ENCODE measurements at places on chromosomes 5 and 9.

DNA sequence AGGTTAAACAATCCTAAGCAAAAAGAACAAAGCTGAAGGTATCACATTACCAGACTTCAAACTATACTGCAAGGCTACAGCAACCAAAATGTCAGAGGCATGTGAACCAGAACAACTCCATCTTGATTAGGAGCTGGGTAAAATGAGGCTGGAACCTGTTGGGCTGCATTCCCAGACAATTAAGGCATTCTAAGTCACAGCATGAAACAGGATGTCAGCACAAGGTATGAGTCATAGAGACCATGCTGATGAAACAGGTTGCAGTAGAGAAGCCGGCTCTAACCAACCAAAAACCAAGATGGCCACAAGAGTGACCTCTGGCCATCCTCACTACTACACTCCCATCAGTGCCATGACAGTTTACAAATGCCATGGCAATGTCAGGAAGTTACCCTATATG is 252.0 kb downstream of the RASEF start:
- no peak for DNase-seq

- DNase-seq, result peak; percentile 6
Measured at GRCh38 chr5:50593681-50594080, 72.8 kb upstream of the PARP8 start.

- DNase-seq, result no peak
Measured at GRCh38 chr5:79697222-79698170, 7.9 kb downstream of the CMYA5 start.

DNA sequence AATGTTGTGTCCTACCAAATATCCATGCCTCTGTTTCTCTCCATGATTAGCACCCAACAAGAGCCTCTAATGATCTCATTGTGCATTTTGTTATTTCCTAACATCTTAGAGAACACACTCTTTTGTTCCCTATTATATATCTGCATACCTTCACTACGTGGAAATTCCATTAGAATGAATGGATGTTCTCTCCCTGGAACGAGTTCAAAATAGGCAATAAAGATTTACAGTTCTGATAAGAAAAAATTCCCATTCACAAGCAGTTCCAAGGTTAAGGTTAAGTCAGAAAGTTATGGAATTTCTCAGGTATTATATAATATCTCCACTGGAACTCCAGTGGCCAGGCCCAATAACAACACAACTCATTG is 83.7 kb downstream of the TRPM6 start:
- DNase-seq, result no peak

DNA sequence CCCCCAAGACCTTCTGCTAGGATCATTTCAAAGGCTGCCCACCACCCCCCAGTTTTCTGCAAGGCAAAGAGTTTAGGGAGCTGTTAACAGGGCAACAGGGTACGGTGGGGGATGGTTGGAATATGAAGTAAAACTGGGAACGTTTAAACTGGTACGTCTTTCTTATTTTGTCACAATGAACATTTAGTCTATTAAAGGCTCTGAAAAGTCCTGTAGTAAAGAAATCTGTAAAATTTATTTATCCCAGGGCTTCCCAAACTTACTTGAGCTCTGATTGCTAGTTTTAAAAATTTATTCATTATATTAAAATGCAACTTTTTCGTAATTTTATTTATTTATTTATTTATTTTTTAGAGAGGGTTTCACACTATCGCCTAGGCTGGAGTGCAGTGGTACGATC is 62.0 kb downstream of the USP20 start:
- DNase-seq, result no peak

DNA sequence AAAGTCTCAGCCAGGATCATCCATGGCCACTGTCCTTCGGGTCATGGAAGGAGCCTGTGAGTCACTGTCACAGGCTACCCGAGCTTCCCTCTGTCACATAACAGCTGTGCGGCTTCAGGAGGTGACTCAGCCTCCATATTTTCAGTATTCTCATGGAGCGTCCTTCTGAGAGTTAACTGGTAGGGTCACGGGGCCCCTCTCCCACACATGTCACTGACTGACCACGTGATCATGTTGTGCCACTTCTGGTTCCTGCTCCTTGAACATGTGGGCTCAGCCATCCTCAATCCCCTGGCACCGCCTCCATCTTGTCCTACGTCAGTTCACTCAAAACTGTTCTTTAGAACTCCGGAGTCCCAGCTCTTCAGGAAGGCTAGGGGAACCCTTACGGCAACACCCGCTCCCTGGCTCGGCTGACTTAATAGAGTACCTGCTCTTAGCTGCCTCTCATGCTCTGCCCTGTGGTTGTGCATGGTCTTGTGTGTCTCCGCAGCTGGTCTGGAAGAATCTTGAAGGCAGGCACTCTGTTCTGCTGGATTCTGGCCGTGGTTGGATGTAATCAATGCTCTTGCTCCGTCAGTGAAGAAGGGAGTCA is 182.8 kb downstream of the ICE1 start:
- DNase-seq, result no peak

- DNase-seq, result no peak
Measured at GRCh38 chr5:97854871-97855762, 672.1 kb upstream of the RIOK2 start.

All from stimulated activated CD8-positive, alpha-beta memory T cell treated with anti-CD3 and anti-CD28 coated beads, Interleukin-15, amount 100 ng/mL, for 4 hours (primary cell).